ENCODE measurements at places on chromosomes 1 and 21.

DNA sequence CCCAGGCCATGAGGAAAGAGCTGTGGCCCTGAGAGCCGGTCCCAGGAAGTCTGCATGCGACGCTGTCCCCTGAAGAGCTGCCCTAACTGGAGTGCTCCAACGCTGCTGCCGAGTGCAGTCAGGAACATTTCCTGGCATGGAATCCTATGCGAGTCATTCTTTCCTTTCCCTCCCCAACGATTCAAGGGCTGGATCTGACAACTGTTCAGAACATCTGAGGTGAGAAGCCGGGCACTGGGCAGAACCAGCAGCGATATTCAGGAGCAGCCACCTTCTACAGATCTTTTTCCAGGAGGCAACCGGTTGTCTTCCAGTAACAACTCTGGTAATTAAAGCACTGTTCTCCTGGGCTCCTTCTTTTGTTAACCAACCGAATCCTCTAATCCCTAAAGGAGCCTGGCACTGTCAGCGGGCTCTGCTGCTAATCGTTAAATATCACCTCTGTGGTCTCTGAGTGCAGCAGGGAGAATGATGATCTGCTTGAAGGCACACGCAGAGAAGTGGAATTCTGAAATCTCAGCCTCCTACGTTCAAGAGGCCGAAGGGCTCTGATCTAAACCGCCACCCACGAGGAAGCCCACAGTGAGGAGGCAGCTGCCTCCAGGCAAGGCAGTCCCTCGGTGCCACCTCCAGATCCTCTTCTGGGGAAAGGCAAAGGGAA is 55.8 kb downstream of the SLC45A1 start:
- ATAC-seq: no peak

DNA sequence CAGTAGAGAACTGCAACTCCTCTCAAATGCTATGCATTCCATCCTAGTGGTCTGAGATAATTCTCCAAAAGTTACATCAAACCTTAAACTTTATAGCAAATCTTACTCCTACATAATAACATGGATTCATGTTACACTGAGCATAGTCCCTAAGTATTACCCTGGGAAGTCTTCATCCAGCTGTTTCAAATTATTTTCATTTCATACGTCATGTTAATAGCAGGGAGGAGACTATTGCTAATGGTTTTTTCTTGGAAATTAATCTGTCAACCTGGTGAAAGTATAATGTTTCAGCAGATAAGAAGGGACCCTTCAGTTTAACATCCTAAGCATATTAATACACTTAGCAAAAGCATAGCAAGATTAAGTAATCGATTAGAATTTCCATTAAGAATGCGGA is 318.1 kb downstream of the USP25 start:
- ATAC-seq: no peak

DNA sequence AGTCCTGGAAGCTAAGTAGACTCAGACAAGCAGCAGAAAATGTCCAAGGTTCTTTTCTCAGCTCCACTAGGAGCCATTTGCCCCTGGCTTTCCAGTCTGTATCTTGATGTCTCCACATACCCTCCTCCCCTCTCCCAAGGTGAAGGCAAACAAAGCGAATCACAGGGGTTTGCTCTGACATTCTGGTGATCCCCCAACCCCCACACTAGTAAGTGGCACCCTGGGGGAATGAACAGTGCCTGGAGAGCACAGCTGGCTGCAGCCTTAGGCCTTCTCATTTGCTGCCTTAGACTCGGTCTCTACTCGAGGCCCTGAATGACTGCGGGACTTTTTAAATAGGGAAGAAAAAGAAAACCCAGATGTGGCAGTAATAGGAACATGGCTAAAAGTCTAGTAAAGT is 15.3 kb downstream of the ERI3 start:
- ATAC-seq: no peak

GRCh38 chr1:19776287-19776686 is 23.4 kb downstream of the TMCO4 start:
- ATAC-seq: no peak

DNA sequence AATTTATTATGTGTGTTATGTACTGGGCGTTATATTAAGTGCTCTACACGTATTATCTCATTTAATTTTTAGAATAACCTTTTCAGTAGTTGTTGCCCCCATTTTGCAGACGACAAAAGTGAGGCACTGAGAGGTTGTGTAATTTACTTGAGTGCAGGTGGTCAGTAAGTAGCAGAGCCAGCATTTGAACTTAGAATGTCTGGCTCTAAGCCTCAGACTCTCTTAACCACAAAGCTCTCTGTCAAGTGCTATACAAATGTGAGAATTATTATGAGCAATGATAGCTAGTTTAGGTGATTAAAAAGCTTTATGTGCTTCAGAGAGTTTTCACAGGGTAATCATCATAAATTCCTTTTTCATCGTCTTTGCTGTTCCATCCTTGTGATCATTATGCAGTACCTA is 96.3 kb upstream of the UBE2U start:
- ATAC-seq: no peak

GRCh38 chr1:165508291-165508690 is 35.5 kb upstream of the LRRC52 start:
- ATAC-seq: no peak

DNA sequence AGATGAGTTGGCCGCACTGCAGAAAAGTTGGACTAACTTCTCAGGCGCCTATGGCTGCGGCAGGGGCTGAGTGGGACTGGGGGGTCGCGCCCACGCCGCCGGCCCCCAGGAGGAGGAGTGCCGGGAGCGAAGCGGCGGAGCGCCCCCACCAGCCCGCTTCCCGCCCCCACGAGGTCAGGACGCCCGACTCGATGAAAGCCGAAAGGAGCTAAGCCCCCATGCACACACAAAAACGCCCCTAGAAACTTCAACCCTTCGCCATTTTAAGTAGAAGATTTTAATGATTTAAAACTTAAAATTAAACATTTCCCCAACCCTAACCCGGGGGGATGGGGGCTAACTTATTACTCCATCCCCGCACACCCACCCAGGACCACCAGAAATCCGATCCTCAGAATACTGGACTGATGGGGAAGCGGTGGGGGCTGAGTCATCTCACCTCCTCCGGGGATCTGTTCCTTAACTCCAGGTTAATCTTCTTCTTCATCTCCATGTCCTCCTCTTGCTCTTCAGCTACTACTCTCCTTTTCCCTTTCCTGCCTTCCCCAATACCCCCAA is 539 bp downstream of the ANP32E start:
- ATAC-seq: no peak

Data from activated CD4-positive, CD25-positive, alpha-beta regulatory T cell treated with anti-CD3 and anti-CD28 coated beads, Interleukin-2, amount 50 U/mL, for 24 hours (primary cell).